ENCODE measurements at places on chromosomes 13 and 19.

DNA sequence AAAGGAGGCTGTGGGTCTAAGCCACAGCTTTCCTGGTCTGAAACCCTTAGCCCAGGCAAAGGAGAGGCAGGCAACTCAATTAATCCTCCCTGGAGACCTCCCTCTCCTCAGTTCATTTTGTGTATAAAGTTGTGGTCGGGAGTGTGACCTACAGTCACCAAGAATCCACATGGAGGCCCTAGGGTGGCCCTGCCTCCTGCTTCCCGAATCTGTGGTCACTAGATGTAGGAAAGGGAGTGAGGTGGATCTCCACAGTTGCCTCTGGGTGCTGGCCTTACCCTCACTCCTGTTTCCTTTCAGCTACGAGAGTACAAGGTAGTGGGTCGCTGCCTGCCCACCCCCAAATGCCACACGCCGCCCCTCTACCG, 1.3 kb downstream of the RPL18A start:
- no peak for DNase-seq

DNA sequence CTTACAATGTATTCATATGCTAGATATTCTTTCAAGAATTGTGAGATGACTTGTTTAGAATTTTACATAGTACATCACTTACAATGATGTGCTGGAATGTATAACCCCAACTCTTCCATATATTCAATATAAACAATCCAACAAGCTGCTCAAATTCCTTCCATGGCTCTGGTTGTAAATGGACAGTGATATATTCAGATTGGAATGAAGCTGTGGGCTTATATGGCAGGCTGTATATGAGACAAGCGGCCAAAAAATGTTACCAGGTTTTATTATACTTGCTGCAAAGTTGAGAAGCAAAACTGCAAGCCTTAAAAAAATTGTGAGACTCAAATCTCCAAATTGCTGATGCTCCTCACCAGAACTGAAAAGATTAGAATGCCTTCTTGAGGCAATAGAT, 83.6 kb upstream of the KLF12 start:
- DNase-seq, result peak; percentile 90

DNA sequence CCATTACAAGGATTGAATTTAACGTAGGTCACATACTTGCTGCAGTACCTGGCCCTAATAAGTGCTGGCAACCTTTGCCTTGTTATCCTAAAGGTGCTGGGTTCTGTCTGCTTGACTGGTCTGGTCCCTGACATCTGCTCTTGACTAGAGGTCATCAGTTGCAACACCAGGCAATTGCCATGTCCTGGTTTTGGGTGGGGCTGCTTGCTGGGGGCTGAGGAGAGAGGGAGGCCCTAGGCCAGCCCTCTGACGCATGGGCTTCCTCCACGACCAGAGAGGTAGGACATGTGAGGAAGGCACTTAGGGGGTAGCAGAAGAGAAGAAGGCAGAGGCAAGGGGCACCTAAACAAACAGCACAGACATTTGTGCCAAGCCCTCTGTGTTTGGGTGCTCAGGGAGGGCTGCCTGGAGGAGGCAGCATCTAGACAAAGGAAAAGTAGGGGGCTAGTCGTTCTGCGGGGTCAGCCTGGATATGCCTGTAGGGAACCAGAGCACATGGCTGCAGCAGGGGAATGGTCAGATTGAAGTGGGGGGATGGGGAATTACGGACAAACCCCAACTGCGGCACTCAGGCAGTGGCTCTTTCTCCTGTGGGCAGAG, 21.7 kb downstream of the VSTM2B start:
- no peak for DNase-seq

DNA sequence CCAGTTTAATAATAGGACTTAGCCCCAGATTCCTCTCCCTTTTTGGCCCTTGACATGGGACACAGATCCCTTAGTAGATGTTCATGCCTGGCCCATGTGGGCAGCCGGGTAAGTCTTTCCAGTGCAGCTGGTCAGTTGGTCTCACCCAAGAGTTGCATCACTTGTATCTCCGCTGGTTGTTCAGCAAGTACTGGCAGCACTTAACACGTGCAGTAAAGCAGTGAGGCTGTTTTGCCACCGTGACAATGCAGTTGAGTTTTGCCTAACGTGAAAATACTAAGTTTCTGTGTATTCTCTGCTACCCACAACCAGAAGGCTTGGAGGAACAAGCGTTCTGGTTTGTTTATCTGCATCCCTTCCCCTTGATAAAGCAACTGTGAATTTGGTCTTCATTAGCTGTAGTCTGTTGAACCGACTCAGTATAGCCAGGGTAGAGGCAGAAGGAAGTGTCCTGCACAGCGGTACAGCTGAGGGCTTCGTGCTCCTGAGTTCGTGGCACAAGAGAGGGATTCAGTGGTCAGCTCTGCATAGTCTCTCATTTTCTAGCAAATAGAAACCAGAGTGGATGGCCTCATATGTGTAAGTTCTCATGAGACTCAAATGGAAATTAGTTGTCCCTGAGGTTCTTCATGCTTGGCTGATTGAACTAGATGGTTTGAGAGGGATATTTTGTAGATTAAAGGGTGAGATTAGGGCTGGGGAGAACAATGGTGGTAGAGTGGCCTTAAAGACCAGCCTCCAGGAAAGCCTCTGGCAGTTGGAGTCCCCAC, 50.3 kb downstream of the ARHGEF7 start:
- DNase-seq, result no peak

DNA sequence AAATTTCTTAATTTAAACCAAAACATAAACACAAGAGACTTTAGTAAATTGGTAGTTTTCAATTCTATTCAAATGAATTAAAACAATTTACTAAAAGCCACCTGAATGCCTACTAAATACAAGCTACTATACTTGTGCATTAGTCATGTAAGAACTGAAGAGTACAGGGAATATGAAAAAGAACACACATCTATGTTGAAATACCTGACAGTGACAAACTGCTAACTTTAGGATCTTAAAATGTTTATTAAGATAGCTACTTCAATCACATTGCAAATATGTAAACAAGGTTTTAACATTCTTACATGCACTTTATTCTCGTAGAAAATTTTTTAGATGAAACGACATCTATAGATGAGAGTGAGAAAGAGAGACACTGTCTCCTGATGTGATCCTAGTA, 4.1 kb downstream of the SPRYD7 start:
- no peak for DNase-seq

Data from AG04450 (cell line).